ENCODE measurements at places on chromosomes 11 and 22.

DNA sequence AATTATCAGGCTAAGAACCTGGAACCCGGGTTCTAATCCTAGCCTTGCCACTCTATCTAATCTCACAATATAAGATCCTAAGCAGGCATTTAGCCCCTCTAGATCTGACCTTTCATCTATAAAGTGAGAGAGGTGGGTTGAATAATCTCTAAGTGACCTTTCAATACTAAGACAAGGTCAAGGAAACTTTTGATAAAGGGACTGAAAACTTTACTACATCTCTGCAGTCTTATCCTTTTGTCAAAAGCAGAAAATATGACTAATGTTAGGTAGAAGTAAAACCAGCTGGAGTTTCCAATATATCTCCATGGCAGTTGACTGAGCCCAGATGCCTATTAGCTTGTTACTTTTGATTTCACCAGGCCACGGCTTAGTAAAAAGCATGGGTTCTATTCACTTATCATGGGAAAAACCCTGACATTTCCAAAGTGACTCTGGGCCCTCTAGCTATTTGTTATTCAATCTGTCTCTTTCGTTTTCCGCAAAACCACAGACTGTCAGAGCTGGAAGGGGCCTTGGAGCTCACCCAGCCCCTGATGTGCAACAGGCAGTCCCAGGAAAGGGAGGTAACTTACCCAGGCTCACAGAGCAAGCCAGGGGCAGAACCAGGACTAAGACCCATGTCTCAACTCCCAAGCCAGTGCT, 75.8 kb downstream of the RAB30 start:
- DNase-seq: no peak

DNA sequence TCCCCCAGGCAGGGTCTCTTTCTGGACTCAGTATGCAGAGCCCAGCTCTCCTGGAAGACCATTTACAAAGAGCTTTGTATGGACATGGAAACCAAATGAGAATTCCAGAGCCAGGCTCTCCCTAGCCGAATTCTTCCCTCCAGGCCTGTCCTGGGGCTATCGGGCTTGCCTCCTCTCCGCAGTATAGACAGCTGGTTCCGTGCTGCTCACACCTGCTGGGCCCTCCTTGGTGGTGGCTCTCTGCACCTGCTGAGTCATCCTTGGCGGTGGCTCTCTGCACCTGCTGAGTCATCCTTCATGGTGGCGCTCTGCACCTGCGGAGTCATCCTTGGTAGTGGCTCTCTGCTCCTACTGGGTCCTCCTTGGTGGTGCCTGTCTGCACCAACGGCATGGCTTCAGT, 743.5 kb downstream of the BRD1 start:
- no peak for DNase-seq

GRCh38 chr11:19241260-19242178, 774 bp upstream of the E2F8 start:
- DNase-seq: peak; percentile 80

GRCh38 chr11:85590848-85591483, 36.2 kb downstream of the DLG2 start:
- DNase-seq: no peak

GRCh38 chr11:70364745-70365543, 33.4 kb upstream of the CTTN start:
- DNase-seq: no peak

- no peak for DNase-seq
Measured at GRCh38 chr22:27480487-27480886, 321.1 kb downstream of the MN1 start.

DNA sequence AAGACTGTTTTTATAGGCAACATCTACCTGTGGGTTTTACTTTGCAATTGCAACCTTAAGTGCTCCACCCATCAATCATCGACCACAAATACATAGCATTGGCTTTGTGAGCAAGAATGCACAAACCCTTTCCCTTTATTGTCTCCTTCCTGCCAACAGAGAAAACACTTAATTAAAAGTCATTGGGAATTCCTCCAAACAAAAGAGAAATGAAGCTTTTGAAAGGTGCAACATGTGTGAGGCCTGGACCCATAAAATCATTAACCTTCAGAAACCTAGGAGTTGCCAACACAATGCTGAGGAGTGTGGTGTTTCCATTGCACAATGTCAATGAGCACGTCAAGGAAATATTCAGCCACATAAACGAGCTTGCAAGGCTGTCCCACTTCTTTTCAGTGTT, 223.2 kb downstream of the BLID start:
- no peak for DNase-seq

- DNase-seq: no peak
Measured at GRCh38 chr22:20537983-20538382, 30.6 kb downstream of the MED15 start.

DNA sequence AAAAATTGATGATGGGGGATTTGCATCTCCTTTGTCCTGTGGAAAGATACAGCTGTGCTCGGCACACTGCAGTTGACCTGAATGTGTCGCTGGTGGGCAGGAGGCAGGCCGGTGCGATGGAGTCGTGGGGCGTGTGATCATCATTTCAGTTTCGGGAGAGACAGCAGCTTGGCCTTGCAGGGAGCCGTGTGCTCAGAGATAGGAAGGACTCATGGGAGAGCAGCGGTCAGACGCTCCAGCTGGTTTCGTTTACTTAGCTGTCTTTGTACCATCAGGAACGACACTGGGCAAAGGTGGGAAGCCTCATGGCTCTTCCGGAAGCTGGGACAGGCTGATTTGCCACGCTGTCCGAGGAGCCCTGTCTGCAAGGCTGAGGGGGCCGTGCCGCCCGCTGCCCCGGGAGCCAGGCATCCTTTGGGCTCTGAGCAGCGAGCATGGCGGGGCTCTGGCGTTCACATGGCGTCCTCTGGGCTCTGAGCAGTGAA, 32.7 kb downstream of the GRAMD4 start:
- no peak for DNase-seq

Measured in colonic mucosa (tissue), 4 donors.